ENCODE measurements at places on chromosomes 6 and 20.

GRCh38 chr6:20200761-20201630 lies 11.3 kb downstream of the MBOAT1 start:
- no peak for DNase-seq

DNA sequence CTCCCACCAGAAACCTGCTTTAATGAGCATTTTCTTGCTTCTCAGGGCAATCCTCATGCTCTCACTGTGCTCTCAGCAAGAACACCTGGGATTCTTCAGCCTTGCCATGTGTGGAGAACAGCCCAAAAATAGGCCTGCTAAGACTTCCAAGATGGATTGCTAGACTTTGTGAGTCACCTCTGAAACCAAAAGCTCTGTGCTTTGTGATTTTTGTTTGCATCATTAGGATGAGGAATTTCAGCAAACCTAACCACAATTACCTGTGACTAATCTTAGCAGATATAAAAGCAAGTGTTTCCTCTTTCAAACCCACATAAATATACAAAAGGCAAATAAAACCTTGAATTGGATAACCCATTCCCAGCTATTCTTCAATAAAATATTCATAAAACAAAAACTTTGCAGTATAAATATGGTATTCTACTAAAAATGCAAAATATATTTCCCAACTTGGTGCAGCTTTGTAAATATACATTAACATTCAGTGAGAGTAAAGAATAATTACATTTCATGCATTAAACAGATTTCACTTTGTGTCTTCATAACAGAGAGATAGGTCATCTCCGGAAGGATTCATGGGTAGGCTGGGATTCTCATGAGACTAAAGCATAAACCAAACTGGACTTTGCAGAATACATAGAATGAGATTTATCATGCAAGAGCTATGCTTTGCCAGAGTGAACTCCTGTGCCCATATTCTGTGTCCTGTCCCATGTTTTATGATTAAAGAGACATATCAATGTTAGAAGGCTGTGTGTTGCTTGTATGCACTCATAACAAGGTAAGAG lies 33.5 kb downstream of the TPBG start:
- no peak for DNase-seq

- peak; percentile 43 for DNase-seq
Measured at GRCh38 chr6:45500924-45501816, 123.4 kb upstream of the SUPT3H start.

DNA sequence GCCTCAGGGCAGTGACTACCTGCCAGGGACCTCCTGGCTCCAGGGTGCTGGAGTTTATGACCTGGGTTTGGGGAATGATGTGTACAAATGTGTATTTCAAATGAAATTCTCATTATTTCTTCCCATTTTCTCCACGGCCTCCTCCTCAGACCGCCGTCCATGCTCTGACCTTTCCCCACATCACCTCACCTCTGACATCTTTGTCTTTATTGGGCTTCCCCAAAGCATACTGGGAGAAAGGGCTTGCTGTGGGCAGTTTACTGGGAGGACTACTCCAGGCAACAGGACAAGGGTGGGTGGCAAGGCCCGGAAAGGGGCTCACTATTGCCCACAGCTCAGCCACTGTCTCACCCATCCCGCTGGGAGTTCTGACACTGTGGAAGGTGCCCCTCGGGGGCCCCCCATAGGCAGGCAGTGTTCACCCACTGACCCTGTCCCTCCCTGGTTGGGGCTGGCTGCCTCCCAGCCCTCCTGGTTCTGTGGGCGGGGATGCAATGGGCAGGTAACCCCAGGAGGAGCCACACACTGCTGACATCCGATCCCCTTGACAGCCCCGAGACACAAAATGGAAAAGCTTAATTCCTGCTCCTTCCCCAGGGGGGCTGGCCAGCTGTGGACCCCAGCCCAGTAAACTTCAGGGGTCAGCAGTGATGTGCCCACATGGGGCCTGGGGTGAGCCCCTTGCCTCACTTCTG lies 39.8 kb upstream of the CST7 start:
- DNase-seq, result no peak

DNA sequence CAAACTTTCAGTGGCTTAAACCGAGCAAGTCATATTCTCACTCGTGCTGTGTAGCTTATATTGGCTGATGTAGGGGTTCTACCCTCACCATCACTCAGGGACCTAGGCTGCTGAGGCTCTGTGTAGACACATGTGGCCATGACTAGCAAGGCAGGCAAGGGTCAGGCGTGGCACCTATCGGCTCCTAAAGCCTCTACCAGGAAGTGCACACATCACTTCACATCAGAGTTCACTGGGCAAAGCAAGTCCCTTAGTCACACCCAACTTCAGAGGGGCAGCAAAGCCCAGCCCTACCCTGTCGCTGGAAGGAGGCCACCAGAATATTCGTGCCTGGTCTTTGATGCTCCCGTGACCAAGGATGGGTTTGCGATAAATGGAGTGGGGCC lies 42.9 kb downstream of the PPP1R14C start:
- DNase-seq, result no peak

DNA sequence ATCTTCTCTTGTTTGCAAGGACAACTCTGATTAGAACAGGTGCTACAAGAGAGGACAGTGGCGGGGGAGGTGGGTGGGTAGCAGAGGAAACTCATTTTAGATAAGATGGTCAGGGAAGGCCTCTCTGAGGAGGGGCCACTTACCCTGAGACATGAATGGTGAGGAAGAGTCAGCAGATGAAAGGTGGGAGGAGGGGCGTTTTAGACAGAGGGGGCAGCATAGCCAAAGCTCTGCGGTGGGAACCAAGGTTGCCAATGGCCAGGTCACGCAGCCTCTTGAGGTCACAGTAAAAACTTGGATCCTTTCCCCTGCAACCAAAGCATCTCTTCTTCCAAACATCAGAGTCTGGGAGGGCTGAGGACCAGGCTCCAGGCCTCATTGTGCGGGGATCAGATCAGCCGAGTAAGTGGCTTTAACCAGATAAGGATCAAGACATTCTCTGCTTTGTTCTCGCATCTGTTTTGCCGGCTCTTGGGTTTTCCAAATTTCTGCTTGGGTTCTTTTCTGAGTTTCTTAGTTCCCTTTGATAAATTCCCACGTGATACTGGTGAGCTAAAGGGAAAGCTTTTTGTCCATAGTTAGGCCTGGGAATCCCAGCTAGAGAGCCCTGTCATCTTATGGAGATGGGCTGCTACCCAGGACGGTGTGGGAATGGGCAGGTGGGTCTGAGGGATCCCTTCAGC lies 5.5 kb upstream of the CD40 start:
- DNase-seq, result peak; percentile 27

DNA sequence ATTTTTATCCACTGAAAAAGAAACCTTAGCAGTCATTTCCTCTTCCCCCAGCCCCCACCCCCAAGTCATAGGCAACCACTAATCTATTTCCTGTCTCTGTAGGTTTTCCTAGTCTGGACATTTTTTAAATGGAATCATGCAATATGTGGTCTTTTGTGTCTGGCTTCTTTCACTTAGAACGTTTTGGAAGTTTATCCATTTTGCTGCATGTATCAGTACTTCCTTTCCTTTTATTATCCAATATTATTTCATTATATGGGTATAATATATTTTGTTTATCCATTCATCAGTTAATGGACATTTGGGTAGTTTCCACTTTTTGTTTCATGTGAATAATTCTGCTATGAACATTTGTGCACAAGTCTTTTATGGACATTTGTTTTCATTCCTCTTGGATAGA lies 99.3 kb upstream of the BMP5 start:
- no peak for DNase-seq
